ENCODE measurements at places on chromosomes 2 and 18. TPM values are rescaled to one million over a fixed set of nuclear protein-coding genes. Genes with fewer than 3 reads are reported as not detected.

The CD8B2 gene
- under 0.01 TPM for total RNA-seq

The TRIM43 gene
- not detected for total RNA-seq

The B4GALT6 gene
- 7.7 TPM for total RNA-seq

The ROCK2 gene
- total RNA-seq = 50.5 TPM

The NAT8 gene
- total RNA-seq = not detected

The IGFBP5 gene
- 26.1 TPM for total RNA-seq

Data from frontal cortex (tissue), 4 donors.